ENCODE measurements at places on chromosomes 2 and 18.

- DNase-seq = no peak
Observed at GRCh38 chr2:54578648-54579045, 122.5 kb downstream of the SPTBN1 start.

GRCh38 chr2:29377788-29378187 lies 262.6 kb downstream of the CLIP4 start:
- no peak for DNase-seq

- peak; percentile 27 for DNase-seq
Observed at GRCh38 chr2:241794250-241794823, 14.7 kb upstream of the NEU4 start.

DNA sequence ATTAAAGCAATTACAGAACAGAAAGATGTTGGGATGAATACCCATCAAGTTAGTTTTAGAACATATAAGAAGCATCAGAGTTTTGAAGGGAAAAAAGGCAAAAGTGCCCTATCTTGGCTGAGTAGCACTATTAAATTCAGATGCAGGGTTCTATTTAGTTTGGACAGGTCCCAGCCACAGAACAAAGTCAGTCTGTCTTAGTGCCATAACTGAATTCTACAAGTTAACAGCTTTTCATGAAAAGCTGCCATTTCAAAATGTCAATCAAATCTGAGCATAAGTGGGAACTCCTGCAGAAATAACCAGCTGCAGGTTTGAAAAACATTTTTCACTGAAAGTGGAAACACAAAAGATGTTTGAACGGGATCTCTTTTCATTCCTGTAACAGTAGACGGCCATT lies 160.4 kb downstream of the SRBD1 start:
- DNase-seq = no peak

DNA sequence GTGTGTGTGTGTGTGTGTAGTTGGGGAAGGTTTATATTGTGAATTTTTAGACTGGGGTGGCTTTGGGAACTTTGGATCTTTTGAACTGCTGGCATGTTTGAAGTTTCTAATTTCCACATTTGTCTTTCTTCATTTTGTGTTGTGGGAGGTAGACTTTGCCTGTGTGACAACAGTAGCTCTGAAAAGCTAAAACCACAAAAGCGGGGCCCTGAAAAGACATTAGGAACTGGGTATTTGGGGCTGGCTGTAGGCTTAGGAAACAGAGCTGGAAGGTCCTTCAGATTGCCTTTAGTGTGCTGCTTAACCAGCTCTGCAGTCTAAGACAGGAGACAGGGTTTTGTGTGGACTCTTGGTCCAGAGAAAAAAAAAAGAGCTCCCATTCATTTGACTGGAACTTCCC lies 27.2 kb upstream of the DOCK10 start:
- DNase-seq = no peak

GRCh38 chr18:74899554-74899953 lies 301.9 kb downstream of the ZNF407 start:
- peak; percentile 19 for DNase-seq

DNA sequence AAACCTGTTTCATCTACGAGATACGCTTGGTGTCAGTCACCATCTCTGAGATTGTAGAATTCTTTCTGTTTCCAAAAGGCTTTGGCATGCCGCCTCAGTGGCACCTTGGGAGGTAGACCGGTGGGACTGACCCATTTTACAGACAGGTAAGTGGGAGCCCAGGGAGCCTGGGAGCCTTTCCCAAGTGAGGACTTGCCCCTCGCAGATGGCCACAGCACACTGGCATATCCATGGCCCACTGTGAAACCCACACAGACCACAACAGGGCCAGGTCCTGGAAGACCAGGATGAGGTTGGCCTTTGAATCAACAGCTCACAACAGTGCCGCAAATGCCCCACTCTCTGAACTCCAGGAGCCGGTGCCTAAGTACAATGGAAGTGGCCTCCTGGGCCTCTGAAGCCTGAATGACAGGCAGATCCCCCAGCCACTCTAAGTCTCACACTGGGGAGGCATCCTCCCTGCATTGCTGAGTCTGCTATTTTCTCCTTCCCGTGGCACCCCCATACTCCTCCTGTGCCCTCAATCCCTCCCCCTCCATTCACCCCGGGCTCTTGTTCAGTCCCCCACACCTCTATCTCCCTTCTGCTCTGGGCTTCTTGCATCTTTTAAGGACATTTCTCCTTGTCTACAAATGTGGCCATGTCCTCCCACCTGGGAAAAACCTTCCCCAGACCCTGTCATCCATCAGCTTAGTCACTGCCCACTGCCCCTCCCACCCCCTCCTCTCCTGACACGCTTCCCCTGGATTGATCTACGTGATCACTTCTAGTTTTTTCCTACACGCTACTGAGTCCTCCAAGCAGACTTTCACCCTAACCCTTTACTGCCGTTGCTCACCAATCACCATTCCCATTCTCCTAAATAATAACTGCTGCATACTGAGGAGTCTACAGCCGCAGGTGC lies 26.2 kb downstream of the CENPA start:
- no peak for DNase-seq
